ENCODE measurements at places on chromosomes 7 and 10.

GRCh38 chr7:25429731-25430130, 201.4 kb upstream of the NPVF start:
- no peak for DNase-seq

GRCh38 chr7:13991791-13992595, 2.5 kb upstream of the ETV1 start:
- DNase-seq, result no peak

GRCh38 chr7:74269757-74270277, 15.6 kb upstream of the RFC2 start:
- DNase-seq, result peak; percentile 72

GRCh38 chr10:33556620-33557019, 222.2 kb upstream of the NRP1 start:
- no peak for DNase-seq

DNA sequence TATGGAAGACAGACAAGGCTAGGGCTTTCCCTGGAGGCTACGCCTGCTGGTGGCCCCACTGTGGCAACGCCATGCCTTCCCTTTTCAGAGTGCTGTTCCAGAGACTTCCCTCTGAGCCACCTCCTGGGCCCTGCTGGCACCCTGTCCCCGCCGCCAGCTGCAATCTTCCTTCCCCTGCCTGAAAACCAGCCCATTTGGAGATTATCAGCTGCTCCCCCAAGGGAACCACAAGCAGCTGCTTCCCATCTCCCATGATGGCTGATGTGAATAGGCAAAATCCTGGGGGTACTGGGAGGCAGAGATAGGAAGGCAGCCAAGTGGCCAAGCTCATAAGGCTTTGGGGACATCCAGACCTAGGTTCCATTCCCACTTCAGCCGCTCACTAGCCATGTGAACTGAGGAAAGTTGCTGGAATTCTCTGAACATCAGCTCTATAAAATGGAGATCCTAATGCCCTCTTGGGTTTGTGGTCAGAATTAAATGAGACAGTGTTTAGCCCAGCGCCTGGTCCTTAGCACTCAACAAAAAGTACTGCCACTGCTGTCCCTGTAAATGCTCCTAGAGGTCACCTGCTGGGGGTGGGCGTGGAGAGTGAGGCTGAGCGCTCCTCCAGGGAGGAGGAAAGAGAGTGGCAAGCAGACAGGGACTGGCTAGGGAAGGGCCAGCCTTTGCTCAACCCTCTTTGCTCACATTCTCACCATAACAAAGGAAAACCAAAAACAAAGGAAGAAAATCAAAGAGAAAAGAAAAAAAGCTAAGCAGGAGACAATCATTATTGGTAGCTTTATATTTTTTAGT, 5.9 kb downstream of the TSPAN33 start:
- no peak for DNase-seq

GRCh38 chr7:25839084-25839769, 312.8 kb upstream of the NFE2L3 start:
- no peak for DNase-seq

- DNase-seq, result no peak
Measured at GRCh38 chr7:142420554-142421362, 162.9 kb upstream of the PRSS58 start.

DNA sequence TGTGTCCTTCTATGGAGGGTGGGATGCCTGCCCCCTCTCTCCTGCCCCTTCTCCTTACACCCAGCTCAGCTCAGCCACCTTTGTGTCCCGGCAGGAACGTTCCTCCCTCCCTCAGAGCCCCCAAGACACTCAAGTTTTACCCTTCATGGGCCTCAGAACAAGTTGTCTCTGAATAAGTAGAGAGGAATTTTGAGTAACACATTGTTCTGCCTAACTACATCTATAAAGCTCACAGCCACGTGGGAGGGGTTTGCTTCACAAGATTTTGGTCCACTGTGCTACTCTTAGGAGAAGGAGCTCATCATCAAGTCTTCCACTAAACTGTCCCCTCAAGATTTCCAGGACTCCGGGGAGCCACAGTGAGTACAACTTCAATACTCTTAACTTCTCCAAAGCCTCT, 51.6 kb upstream of the ZNF32 start:
- no peak for DNase-seq

GRCh38 chr7:138089080-138089901, 13.0 kb downstream of the AKR1D1 start:
- DNase-seq, result peak; percentile 84

- no peak for DNase-seq
Measured at GRCh38 chr7:638256-639011, 88.1 kb upstream of the DNAAF5 start.

- DNase-seq, result no peak
Measured at GRCh38 chr10:22475651-22476600, 130.6 kb downstream of the SPAG6 start.

- no peak for DNase-seq
Measured at GRCh38 chr10:132054564-132054963, 11.2 kb upstream of the JAKMIP3 start.

DNA sequence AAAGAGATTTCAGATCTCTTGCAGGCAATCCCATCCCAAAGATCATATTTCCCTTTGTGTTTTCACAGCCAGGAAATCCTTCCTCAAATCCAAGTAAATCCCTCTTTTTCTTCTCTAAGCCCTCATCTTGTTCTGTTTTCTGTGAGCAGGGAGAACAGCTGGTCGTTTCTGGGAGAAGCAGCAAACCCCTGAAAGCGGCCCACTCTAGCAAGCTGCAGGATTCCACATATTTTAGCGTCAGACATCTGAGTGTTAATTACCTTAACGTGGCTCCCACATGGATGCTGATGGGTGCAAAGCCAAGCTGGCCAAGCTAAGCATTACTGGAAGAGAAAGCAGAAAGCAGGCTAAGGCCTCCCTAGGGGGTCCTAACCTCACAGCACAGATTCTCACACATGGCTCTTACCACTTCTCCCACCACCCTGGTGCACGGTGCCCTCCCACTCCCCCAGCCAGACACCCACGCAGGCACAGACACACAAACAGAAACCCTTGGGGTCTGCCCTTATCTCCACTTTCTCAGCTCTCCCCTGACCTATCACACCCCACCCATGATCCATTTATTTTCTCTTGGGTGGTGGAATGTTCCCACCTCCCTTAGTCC, 551.0 kb upstream of the AUTS2 start:
- no peak for DNase-seq

DNA sequence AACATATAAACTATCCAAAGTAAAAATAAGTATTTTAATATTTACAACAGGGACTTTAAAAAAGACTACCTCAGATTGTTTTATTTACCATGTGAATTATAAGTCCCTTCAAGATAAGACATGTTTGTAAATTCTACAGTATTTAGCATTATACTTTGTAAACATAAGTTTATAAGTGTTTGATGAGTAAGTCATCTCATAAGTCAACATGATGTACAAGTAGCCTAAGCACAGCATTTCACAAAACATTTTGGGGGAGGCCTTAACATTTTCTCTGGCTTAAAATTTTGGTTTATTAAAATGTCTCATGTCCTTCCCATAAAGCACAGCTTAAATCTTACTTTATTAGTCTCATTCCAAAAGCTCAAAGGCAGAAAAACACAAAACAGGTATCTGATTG, 15.4 kb downstream of the EPC1 start:
- peak; percentile 67 for DNase-seq

GRCh38 chr7:149885191-149886017, 11.6 kb downstream of the ATP6V0E2 start:
- no peak for DNase-seq

Data from bronchial epithelial cell (primary cell).